Retina (tissue), 1 donor: ENCODE measurements at places on chromosomes 1 and 21.

DNA sequence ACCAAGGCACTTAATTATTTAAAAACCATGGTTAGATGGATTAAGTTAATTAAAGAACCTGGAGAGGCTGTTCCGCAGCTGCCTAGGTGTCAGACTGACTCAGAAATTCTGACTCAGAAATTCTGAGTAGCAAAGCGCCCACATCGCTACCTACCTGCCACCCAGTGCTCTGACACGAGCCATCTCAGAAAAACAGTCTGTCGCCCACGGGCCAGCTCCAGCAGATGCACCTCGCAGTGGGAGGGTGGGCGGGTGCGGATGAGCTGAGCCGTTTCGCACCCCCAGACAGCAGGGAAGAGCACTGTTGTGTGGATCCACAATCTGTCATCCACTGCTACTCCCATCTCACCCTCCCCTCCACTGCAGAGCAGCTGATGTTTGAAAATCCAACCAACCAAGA is 13.5 kb downstream of the KCNK1 start:
- no peak for DNase-seq

- no peak for DNase-seq
Observed at GRCh38 chr1:47561523-47562007, 123.7 kb downstream of the FOXD2 start.

- DNase-seq = no peak
Observed at GRCh38 chr1:91685994-91686393, 185.3 kb downstream of the CDC7 start.

DNA sequence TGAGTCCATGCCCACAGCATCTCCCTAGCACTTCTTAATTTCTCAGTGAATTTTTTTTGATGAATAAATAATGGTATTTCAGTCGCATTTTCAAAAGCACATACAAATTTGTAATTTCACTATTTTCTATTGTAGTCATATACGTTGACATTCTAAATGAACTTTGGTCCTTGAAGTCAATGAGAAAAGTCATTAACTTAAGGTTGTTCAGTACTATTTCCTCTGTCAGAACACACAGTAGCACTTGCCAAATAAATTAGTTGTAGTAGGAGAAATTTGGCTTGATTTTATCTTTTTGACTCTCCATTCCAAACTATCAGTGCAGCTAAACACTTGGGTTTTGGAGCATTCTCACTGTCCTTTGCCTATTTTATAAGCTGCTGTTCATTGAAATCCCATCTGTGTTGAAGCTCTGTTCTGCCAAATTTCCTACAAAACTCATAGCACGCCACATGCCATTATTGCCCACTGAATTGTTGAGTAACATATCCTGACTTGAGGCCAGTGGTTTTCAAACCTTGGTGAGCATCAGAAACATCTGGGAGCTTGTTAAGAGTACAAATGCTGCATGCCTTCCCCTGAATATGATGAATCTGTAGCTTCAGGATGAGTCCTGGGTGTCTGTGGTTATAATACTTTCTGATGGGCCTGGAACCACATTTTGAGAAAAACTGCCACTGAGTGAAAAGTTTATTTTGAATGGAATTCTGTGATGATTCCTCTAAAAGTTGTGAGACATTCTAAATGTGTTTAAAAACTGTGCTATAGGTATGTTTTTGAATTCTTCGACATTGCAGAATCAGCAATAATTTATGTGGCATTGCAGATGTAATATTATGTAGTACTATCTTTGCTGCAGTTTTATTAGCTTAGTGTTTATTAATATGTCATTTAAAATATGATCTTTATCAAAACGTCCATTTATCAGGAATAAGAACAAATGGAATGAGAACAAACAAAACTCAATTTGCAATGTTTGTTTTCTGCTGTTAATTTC is 78.9 kb downstream of the DNM3 start:
- no peak for DNase-seq
